ENCODE measurements at places on chromosomes 16 and 17.

DNA sequence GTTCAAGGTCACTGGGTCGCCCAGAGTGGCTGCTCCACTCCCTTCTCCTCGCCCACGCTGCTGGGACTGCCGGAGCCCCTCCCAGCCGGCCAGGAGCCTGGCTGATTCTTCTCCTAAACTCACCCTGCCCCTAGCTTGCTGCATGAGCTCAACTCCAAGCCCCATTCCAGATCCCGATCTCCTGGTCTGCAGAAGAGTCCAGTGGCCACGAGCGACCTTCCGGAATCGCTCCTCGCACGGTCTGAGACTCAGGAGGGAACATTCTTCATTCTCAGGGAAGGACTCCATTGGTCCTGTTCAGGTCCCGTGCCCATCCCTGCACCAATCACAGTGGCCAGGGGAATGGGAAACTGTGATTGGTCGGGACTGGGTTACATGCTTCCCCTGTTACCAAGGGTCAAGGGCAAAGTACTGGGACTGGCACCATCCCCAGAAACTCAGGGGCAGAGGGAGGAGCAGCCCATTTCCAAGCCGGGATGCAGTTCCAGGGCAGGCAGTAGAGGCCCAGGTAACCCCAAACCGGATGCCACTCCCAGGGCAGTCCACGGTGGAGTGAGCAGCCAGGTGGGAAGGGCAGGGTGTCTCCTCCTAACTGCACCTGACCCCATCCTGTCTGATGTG, 24.5 kb upstream of the CIBAR2 start:
- DNase-seq = no peak

DNA sequence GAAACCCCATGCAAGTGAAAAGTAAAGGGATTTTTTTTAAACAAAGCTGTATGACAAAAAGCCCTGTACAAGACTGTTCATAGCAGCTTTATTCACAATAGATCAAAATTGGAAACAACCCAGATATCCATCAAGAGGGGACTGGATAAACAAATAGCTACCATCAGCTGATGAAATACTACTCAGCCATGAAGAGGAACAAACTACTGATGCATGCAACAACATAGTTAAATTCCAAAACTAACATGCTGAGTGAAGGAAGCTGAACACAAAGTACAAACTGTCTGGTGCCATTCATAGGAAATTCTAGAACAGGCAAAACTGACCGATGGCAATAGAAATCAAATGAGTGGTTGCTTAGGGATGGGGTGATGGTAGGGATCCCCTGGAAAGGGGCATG, 15.1 kb downstream of the FOXJ1 start:
- no peak for DNase-seq

DNA sequence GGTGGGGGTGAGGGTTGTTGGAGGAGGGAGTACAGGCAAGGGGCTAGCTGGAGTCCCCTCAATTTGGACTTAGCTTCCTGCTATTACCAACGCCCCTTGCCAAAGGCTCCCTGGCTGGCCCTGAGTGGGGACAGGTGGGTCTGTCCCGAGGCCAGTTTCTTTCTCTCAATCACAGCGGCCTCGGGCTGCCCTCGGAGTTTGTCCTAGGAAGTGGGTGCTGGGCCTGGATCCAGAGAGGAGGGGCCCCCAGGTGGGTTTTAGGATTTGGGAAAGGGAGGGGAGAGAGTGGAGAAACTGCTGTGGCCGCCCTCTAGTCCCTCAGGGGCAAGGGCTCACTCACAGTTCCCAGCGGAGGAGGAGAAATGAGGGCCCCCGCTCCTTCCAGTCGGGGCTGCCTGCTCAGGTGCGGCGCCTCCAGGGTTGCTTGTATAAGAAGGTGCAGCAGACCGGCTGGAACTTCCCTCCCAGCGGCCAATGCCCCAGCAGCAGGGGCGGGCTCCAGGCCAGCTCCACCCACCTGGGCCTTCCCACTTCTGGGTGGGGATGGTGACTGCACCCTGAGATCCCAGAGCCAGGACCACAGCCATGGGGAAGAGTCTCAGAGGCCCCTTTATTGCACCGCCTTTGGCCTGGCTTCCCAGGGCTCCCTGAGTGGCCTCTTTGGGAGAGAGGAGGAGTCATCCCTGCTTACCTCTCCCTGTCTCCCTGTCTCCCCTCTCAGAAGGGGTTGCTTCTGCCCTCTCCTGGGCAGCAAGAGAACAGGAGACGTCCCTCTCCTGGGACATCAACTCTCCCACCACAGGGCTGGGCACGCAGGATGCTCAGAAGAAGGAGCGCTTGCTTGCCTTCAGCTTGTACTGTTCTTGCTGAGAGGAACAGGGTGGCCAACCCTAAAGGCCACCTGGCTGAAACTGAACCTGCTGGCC, 112.0 kb upstream of the SMURF2 start:
- DNase-seq = no peak

GRCh38 chr16:1380195-1380594, 28.5 kb downstream of the GNPTG start:
- no peak for DNase-seq

DNA sequence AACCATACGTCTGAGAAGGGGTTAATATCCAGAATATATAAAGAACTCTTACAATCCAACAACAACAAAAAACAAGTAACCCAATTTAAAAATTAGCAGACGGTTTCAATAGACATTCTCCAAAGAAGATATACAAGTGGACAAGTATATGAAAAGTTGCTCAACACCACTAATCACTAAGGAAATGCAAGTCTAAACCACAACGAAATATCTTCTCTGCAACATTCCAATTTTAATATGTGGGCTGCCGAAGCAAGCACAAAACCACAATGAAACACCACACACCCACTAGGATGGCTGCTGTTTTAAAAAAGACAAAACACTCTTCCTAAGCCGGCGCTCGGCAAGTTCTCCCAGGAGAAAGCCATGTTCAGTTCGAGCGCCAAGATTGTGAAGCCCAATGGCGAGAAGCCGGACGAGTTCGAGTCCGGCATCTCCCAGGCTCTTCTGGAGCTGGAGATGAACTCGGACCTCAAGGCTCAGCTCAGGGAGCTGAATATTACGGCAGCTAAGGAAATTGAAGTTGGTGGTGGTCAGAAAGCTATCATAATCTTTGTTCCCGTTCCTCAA, 5.9 kb upstream of the SLC13A2 start:
- DNase-seq = no peak

- no peak for DNase-seq
Observed at GRCh38 chr17:17515934-17516930, 20.0 kb upstream of the RASD1 start.

DNA sequence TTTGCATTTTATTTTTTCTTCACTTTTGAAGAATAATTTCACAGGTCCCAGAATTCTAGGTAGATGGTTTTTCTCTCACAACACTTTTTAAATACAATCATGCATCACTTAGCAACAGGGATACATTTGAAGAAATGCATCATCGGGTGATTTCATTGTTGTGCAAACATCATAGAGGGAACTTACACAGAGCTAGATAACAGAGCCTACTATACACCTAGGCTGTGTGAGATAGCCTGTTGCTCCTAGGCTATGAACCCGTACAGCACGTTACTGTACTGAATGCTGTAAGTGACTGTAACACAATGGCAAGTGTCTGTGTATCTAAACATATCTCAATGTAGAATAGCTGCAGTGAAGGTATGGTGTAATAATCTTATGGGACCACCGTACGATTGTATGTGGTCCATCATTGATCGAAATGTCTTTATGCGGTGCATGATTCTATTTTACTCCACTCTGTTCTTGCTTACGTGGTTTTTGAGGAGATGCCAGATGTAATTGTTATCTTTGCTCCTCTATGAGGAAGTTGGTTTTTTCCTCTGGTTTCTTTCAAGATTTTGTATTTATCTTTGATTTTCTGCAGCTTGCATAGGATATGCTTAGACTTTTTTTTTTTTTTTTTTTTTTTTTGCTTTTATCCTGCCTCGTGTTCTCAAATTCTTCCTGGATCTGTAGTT, 35.5 kb upstream of the TMEM92 start:
- no peak for DNase-seq

DNA sequence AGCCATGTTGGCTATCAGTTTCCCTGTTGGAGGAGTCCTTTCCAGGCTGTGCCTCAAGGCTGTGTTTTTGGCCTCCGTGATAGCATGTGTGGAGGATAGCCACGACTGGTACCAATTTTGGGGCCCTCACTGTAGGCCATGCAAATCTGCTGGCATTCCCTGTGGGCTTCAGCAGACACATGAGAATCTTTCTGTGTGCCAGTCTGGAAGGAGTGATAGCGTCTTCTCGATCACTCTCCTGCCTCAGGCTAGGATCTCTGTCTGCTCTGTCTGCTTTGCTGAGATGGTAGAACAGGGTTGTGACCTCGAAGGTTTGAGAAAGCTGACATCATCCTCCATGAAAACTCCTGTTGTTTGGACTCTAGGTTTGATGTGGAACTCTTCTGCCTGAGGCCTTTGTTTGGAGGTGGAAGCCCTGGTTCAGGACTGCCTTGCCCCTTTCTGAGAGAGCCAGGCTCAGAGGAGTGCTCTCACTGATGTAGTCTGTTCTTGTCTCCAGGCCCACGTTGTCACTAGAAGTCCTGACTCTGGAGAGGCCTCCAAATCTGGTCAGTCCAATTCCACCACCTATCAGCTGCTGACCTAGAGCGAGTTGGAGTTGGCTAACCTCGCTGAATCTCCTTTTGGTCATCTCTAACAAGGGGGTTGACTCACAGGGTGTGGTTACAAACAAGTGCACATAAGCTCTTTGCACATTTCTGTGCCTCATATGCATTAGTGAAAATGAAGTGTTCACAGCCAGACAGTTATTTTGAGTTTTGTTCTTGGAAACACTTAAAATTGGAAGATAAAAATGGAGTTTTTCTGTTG, 12.1 kb upstream of the EDC4 start:
- DNase-seq = no peak

DNA sequence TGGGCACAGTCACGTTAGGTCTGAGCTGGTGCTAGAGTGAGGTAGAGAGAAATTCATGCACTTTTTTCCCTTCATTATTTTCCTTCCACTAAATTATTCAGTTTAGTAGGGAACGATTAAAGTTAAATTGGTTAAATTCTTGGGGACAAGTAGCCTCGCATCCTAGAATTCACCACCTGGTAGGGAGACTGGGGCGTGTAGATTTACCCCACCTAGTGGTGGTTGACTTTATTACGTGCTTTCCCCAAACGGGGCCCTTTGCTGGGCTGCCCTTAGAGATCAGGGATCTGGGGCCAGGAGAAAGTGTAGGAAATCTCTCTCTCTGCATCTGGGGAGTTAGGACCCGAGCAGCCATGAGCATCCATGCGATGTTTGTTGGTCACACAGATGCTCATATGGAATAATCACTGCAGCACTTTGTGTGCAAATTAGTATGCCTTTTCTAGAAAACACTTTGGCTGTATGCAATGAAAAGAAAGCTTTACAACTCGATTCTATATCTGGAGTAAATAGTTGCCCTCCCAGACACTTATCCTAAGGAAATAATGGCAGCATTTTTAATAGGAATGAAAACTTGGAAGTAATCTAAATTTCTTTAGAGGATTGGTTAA, 107.0 kb downstream of the PLCG2 start:
- no peak for DNase-seq

GRCh38 chr16:46884513-46885293, 541 bp downstream of the GPT2 start:
- DNase-seq = peak; percentile 34

GRCh38 chr17:799261-799660, 17.1 kb downstream of the MRM3 start:
- DNase-seq = no peak

DNA sequence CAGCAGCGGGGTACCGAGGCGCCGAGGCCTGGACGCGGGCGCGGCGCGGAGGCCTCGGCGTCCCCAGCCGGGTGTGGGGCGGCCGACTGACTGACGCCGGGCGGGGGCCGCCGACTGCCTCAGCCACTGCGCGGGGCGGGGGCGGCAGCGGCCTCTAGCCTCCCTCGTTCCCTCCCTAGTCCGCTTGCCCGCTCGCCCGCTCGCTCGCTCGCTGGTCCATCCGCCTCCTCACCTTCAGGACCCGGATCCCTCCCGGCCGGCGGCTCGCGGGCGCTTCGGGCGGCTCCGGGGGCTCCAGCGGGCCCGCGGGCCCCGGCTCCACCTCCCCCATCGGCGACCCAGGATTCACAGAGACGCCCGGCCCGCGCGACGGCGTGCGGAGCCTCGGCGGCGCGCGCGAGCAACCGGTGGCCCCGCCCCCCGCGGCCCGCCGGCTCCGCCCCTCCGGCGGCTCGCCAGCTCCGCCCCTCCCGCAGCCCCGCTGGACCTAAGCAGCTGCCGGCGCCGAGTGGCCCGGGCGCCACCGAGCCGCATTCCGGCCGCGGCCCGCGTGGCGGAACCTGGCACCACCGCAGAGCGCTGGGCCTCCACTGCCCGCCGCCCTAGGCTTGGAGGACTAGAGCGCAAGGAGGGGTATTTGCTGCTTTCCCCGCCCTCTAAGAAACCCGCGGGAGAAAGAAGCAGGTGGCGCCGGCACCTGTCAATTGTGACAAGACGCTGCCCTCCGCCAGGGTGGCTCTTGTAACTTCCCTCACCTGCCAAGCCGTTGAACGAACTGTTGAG, 773 bp downstream of the PHLPP2 start:
- peak; percentile 81 for DNase-seq

DNA sequence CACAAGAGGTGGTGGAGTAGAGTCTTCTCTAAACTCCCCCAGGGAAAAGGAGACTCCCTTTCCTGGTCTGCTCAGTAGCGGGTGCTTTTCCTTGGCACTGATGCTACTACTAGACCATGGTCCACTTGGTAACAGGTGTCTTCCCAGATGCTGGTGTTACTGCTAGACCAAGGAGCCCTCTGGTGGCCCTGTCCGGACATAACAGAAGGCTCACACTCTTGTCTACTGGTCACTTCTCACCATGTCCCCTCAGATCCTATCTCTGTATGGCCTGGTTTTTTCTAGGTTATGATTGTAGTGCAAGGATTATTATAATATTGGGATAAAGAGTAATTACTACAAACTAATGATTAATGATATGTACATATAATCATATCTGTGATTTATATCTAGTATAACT, 49.7 kb upstream of the ARL4D start:
- DNase-seq = no peak

DNA sequence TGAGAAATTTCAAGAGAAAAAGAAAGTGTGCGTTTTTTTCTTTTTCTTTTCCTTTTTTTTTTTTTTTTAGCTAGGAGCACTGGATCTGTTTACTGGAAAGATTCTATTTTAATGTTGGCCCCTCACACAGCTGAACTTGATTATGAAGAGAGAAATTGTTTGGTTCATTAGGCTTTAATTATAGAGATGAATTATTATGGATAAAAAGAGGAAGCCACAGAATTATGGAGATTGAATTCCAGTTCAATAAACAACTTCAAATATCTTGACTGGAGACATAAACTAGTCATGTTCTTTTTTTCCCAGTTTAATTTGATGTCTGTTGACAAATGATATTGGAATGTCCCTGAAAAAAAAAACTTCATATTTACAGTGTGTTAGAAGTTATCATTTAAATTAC, 152.0 kb upstream of the HS3ST3A1 start:
- no peak for DNase-seq
